ENCODE measurements at places on chromosomes 4 and X.

DNA sequence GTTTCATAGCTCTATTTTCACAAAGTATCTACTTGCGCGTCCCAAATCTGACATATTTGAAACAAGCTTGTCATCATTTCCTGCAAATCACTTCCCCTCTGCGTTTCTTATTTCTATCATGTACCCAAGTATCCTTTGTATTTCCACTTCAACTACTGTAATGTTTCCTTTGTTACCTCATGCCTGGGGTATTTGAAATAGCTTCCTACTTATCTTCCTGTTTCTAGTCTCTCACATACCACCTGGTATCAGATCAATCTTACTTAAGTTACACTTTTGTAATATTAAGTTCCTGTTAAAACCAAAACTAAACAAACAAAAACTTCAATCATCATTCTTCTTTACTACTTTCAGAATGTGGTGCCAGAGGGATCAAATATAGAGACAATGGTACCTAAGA lies 93.6 kb upstream of the SMAD1 start:
- no peak for DNase-seq

DNA sequence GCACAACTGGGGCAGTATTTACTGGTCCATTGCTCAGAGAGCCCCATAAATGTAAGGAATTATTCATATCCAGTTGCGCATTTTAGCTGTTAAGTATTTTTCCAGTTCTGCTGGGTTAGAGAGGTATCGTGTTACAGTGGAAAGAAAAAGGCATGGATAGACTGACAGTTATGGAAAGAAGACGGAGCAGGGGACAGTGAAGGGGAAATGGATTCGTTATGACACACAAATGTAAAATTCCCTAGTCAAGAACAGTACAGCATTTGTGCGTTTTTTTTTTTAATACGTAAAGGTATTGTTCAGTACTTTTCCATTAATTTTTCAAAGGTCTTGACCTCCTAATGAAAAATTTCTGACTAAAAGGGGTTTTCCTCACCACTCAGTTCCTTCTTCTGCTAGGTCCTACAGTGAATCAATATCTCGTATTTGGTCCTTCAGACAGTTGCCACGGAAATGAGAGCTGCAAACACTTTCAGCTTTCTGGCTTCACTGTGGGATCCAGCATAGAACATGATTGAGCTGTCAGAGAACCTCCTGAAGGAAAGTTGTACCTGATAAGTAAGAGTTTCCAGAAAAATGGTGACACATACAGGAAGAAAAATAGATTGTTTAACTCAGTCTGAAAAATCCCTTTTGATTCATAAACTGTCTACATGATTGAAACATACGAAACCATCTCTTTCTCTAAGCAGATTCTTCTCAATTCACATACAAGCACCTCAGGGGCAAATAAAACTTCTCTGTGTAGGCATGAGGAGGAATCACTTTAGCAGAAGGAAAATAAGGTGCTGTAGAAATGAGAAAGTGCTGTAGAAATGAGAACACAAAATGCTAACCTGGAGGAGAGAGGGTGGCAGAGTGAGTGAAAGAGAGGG lies 21.8 kb upstream of the BBS12 start:
- DNase-seq: no peak

DNA sequence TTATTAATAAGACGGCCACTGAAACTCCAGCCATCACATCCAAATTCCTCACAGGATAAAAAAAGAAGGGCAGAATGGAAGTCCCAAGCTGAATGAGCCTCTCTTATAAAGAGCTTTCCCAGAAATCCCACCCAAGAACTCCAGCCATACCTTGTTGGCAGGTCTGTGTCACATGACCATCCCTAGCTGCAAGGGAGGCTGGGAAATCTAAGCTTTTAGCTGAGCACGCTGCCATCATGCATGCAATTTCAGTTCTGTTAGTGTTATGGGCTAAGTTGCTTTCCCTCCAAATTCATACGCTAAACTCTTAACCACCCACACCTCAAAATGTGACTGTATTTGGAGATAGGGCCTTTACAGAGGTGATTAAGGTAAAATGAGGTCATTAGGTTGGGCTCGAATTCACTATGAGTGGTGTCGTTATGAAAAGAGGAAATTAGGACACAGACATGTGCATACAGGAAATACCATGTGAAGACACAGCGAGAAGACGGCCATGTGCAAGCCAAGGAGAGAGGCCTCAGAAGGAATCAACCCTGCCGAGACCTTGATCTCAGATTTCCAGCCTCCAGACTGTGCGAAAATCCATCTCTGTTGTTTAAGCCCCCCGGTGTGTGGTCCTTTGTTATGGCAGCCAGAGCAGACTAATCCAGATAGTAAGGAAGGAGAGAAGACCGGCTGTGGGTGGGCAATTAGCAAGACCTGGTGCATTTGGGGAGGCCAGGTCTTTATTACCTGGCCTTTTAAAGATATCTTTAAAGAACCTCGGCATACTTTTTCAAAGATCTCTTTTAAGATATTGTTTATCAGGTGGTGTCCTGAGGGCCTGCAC lies 317.6 kb downstream of the BCOR start:
- DNase-seq: no peak

DNA sequence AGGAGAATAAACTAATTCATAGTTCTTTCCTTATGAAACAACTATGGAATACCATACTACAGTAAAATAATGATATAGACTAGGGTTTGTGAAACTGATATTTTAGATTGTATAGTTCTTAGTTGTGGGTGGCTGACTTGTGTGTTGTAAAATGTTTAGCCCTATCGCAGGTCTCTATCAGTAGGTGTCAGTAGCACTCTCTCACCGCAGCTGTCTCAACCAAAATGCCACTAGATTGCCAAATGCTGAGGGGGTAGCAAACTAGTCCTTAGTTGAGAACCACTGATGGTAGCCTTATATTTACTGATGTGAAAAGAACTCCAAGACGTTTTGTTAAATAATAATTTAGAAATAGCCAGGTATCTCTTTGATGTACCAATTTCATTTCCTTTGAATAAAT lies 48.1 kb downstream of the RHOXF2B start:
- no peak for DNase-seq

- peak; percentile 0 for DNase-seq
These were observed 27.0 kb downstream of the MAGEE1 start for GRCh38 chrX:76454456-76454927.

GRCh38 chr4:61401771-61402170 lies 201.6 kb downstream of the ADGRL3 start:
- DNase-seq: no peak

GRCh38 chr4:30962939-30963338 lies 242.8 kb downstream of the PCDH7 start:
- DNase-seq: no peak

DNA sequence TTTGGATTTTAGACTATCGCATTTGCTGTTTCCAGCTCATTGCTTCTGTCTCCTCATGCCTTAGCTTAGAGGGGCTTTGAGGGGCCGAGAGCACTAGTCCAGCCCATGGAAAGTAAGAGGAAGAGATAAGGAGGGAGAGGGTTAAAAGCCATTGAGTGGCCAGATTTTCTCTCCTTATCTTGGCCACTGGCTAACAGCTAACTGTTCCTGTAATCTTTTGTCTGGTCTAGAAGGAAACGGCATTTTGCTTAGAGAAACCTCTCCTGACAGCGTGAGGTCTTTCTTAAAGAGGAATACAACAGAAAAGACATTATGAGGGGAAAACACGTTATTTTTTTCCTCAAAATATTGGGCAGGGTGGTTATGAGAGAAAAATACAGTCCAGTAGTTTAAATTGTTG lies 7.9 kb downstream of the GPR101 start:
- no peak for DNase-seq

DNA sequence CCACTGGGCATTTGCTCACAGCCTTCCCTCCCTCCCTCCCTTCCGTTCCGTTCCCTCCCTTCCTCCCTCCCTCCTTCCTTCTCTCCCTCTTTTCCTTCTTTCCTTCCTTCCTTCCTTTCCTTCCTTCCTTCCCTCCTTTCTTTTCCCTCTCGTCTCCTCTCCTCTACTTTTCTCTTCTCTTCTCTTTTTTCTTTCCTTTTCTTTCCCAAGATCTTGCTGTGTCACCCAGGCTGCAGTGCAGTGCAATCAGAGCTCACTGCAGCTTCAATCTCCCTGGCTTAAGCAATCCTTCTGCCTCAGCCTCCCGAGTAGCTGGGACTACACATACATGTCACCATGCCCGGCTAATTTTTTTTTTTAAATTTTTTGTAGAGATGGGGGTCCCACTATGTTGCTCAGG lies 26.7 kb upstream of the ING2 start:
- DNase-seq: no peak

DNA sequence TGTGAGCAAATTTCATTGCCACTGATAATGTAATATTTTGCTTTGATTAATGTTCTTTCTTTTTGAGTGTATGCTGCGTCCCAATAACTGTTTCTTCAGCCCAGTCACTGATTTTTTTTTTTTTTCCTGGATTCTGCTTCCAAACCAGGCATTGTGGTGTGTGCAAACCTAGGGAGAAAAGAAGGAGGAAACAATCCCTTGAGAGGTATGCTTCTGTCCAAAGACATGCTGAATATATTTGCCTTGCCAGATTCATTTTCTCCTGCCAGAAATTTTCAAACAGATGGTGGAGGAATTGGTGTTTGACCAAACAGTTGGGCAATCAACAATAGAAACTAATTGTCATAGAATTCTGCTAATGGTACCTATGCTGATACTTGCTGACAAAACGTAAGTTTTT lies 753.6 kb downstream of the RPA4 start:
- no peak for DNase-seq

DNA sequence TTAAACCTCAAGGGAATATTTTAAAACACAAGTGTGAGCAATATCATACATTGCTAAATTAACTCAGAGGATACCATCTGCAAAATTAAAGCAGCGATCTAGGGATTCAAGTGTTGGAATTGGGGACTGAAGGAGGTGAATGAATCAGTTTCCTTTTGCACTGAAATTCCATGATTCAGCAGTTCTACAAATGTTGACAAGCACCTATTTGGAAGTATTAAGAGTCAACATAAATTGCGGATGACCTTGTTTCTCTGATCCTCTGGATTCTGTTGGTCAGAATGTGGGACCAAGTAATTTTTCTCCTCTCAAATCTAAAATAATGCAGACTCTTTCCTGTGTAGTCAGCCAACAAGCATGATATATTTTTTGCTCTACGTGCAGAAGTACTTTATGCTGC lies 78.8 kb downstream of the LDB2 start:
- no peak for DNase-seq

GRCh38 chrX:129743821-129744220 lies 5.0 kb downstream of the XPNPEP2 start:
- no peak for DNase-seq

GRCh38 chr4:158938220-158939044 lies 164.4 kb upstream of the RAPGEF2 start:
- DNase-seq: no peak

DNA sequence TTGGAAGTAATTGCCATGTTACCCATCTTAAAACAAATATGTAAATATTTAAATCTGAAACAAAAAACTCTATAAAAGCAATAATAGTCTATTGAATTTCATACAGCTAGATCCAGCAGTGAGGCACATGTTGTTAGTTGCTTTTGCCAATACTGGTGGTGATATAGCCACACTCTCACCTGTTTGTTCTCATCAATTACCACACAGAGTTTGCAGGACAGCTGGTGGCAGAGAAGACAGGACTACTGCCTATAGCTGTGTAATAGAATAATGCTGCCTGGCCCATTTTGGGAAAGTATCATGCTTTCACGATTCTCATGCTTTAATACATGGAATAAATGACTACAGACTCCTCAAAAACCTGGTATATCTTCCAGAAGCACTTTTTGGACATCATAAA lies 3.7 kb upstream of the PRR32 start:
- no peak for DNase-seq

DNA sequence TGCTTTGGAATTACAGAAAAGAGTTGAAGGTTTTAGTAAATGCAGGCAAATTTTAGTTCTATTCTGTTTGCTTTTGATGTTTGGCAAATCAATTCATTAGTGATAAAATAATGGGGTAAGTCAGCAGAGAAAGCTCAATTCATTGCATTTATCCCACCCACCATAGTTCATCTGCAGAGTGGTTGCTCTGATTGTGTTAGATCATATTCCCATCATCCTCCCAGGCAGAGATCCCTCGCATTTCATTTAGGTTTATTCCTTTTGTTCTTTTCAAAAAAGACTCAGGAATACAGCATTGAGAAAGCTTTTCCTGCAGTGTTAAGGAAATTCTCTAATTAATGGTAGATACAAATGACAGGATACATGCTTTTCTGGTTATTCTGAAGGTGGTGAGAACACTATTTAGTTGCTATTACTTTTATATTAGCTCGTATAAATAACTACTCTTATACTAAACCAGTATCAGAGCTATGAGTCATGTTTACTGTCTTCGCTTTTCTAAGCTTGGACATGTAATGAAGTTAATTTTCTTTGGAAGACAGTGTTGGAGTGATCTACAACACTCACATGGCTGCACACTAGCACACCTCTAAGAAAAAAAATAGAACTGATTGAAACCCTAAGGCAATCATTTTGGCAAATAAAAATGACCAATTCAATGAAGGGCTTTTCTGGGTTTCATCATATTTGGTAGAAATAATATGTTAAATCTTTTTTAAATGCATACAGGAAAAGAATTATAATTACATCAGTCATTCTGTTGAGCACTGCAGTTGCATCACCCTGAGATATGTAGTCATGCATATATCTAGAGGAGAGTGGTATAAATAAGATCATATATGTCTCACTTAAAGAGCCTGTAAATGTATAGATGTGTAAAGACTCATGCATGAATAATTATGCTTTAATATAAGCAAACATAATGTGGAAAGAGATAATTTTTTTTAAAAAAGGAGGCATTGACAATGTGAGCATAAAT lies 351.6 kb downstream of the PCDH7 start:
- no peak for DNase-seq

DNA sequence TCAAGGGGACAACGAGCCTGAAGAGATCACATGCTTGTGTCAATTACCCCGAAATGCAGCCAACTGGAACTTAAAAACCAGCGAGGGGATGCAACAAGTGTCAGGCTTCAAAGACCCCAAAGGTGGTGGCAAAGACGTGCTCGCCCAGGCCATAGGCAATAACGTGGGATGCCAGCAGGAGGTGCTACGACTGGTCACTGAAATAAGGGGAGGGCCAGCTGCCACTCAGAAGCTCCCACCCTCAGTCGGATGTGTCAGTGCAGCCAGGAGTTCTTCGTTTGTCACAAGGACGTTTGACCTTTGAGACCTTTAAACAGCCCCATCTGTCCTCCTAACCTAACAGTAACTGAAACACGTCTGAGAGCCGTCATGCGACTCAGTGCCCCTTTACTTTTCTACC lies 556.8 kb upstream of the PCDH10 start:
- no peak for DNase-seq

GRCh38 chrX:1576201-1576992 lies 15.0 kb upstream of the AKAP17A start:
- no peak for DNase-seq

DNA sequence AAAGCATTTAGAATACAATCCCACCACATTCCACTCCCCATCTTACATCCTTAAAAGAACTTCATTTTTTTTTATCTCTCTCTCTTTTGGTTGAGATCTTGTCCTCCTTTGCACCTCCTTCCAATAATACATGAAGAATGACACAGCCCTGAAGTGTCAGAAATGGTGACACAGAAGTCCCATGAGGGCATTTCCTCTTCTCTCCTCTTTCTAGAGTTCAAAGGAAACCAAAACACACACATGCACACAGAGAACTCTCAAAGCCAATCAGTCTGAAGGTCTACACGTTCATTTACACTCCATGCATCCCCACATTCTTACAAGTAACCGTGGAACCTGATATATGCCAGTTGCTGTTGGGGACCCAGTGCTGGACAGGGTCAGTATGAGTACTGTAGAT lies 450.7 kb downstream of the HNRNPD start:
- no peak for DNase-seq

All from COR-L47 (cell line).